MM.1S (cell line): ENCODE measurements at places on chromosomes 7 and 10.

- H3K36me3 ChIP-seq, result no peaks in the 10 kb centered on the region
- no peaks in the 10 kb centered on the region for H3K4me1 ChIP-seq
- no peak for DNase-seq
- H3K27me3 ChIP-seq, result no peaks in the 10 kb centered on the region
Observed at GRCh38 chr7:18257711-18258110, 230.1 kb upstream of the PRPS1L1 start.

DNA sequence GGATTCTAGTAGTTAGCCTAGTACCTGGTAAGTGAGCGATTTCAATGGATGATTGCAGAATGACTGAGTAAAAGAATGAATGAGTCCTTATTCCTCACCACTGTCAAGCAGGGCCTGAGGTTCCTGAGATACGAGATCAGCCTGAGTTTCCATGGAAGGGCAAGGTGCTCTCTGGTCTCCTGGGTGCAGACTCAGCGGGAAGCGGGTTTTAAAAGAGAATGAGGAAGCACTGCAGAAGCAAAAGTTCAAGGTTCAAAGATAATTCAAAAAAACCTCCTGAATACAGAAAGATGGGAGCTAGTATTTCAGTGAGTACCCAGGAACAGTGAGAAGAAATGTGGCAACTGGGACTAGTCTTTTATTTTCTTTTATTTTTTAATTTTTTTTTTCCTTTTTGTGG, 4.3 kb downstream of the ZNF3 start:
- no peaks in the 10 kb centered on the region for H3K27me3 ChIP-seq
- H3K36me3 ChIP-seq, result peaks cover 42% of the 10 kb centered on the region
- H3K27ac ChIP-seq, result no peak overlapping the region
- peaks cover 6% of the 10 kb centered on the region; the same call in 1 of the 2 replicates for H3K4me1 ChIP-seq

DNA sequence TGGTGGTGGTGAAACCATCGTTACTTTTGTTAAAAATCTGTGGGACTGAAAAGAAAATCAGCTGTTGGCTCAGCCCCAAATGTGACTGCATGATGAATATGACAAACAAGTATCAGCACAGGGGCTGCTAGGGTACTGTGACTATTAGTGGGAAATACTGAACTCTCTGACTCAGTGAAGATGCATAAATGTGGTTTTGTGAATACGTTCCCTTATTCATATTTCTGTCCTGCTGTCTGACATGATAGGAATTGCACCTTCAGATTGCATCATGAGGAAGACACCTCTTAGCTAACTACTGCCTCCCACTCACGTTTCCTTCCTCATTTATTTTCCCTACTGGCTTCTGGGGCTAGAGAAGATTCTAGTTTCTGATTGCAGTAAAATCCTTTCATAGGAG, 1.4 kb downstream of the CLEC5A start:
- H3K27ac ChIP-seq, result no peak overlapping the region
- H3K4me3 ChIP-seq, result no peak overlapping the region
- no peaks in the 10 kb centered on the region for H3K27me3 ChIP-seq
- no peaks in the 10 kb centered on the region for H3K36me3 ChIP-seq
- no peaks in the 10 kb centered on the region for H3K4me1 ChIP-seq
- DNase-seq, result no peak

GRCh38 chr7:36201122-36201723, 48.2 kb downstream of the EEPD1 start:
- DNase-seq, result no peak
- H3K27me3 ChIP-seq, result no peaks in the 10 kb centered on the region
- no peak overlapping the region for H3K27ac ChIP-seq
- H3K4me3 ChIP-seq, result no peak overlapping the region
- H3K4me1 ChIP-seq, result no peaks in the 10 kb centered on the region

GRCh38 chr10:63064706-63065105, 68.4 kb upstream of the NRBF2 start:
- H3K36me3 ChIP-seq, result no peaks in the 10 kb centered on the region
- no peaks in the 10 kb centered on the region; the same call in 1 of the 2 replicates for H3K4me1 ChIP-seq
- H3K27ac ChIP-seq, result no peak overlapping the region
- H3K4me3 ChIP-seq, result no peak overlapping the region
- DNase-seq, result no peak

GRCh38 chr7:41817386-41817785, 114.5 kb upstream of the INHBA start:
- peak; percentile 36 for DNase-seq
- no peak overlapping the region for H3K4me3 ChIP-seq
- H3K36me3 ChIP-seq, result no peaks in the 10 kb centered on the region
- no peaks in the 10 kb centered on the region for H3K27me3 ChIP-seq

DNA sequence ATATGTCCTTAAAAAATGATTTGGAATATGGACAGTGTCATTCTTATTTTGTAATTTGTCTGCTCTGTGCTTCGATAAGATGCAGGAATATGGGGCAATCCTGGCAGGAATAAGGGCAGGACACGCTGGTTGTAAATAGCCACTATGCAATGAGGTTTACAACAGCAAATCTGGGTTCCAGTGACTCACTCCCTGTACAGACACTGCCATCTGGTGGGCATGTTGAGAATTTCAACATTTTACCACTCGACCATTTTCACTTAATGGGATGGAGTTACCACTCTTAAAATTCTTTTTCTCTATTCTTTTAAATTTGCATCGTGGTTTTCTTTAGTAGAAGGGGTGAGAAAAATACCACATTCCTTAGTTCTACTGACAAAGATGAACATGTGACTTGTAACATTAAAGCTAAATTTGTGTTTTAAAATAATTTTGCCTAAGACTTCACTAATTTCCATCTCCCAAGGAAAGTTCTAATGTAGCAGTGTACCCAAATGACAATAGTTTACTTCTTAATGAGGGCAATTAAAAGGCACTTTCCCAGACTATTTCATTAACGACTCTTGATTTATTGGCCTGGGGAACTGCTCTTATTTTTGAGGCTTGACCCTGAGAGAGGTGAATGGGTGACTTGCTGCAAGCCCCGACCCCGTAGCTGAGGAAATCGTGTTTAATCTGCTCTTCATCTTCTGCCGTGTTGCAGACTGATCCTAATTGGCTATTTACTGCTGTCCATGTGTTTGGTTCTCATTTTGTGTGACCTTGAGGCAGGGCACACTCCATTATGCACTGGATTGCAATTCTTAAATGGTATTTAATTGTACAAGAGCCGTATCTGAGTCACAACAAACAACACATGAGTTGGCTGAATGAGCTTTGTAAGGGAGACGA, 173.6 kb upstream of the IMMP2L start:
- H3K4me3 ChIP-seq, result no peak overlapping the region
- peak; percentile 77 for DNase-seq
- H3K27ac ChIP-seq, result no peak overlapping the region
- H3K27me3 ChIP-seq, result no peaks in the 10 kb centered on the region
- no peaks in the 10 kb centered on the region for H3K36me3 ChIP-seq

- H3K4me1 ChIP-seq, result peaks cover 10% of the 10 kb centered on the region
- H3K36me3 ChIP-seq, result no peaks in the 10 kb centered on the region; the same call in 1 of the 2 replicates
- H3K27ac ChIP-seq, result no peak overlapping the region
- DNase-seq, result no peak
- no peak overlapping the region for H3K4me3 ChIP-seq
Observed at GRCh38 chr10:73494213-73494612, 1.6 kb downstream of the PPP3CB start.

- no peaks in the 10 kb centered on the region for H3K4me1 ChIP-seq
- no peak for DNase-seq
- no peaks in the 10 kb centered on the region; the same call in 1 of the 2 replicates for H3K27me3 ChIP-seq
- H3K36me3 ChIP-seq, result no peaks in the 10 kb centered on the region
- H3K4me3 ChIP-seq, result no peak overlapping the region
Observed at GRCh38 chr10:128498378-128498730, 372.1 kb upstream of the MKI67 start.

DNA sequence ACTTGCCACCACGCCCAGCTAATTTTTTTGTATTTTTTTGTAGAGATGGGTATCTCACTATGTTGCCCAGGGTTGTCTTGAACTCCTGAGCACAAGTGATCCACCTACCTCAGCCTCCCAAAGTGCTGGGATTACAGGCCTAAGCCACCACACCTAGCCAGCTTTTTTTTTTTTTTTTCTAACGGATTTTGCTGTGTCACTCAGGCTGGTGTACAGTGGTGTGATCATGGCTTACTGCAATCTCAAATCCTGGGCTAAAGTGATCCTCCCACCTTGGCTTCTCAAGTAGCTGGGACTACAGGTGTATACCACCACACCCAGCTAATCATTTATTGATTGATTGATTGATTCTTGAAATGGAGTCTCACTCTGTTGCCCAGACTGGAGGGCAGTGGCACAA, 106.0 kb upstream of the TRIM24 start:
- H3K4me3 ChIP-seq, result no peak overlapping the region
- no peaks in the 10 kb centered on the region for H3K4me1 ChIP-seq
- no peak overlapping the region for H3K27ac ChIP-seq
- DNase-seq, result no peak
- no peaks in the 10 kb centered on the region for H3K36me3 ChIP-seq

- no peak for DNase-seq
- H3K4me3 ChIP-seq, result no peak overlapping the region
- H3K4me1 ChIP-seq, result no peaks in the 10 kb centered on the region
Observed at GRCh38 chr10:24574578-24575155, 149.0 kb downstream of the ARHGAP21 start.

DNA sequence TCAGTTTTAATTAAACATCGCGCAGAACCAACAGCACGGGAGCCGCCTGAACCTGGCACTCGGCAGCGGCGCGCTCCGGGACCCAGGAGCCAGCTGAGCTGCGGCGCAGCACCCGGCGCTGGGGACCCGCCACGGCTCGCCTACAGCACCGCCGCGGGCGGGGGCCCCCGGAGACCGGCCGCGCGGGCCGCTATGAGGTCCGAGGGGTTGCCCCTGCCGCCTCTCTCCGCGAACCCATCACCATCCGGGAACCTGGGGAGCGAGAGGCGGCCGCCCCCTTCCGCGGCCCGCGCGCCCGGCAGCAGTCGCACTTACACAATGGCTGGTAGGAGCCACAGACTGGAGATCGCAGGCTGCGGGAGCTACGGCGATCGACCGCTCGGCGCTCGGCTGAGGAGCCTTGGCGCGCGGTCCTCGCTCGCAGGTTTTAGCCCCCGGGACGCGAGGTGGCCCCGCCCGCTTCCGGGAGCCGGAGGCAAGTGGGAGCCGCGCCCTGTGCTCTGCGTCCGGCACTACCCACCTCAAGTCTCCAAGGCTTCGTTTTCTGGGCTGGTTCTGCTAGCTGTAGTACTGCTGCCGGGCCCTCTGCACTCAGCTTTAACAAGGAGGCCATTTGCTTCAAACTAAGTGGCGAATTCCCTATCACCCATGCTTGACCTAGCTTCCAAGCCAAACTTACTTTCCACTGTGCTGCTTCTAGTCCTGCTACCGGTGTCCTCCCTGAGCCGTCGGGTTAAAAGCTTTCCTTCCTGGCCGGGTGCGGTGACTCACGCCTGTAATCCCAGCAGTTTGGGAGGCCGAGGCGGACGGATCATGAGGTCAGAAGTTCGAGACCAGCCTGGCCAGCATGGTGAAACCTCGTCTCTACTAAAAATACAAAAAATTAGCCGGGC, at the start of gene TPK1:
TSS of gene TPK1 (minus strand) at position 402 of the 893 bp plus-strand sequence. CDS start 451 bp downstream, outside the sequence.
- H3K4me3 ChIP-seq, result peak within 1 kb of the TSS; percentile 81
- no peaks in the 10 kb centered on the region for H3K36me3 ChIP-seq
- H3K27ac ChIP-seq, result peak within 1 kb of the TSS; percentile 20; the same call in 1 of the 2 replicates

DNA sequence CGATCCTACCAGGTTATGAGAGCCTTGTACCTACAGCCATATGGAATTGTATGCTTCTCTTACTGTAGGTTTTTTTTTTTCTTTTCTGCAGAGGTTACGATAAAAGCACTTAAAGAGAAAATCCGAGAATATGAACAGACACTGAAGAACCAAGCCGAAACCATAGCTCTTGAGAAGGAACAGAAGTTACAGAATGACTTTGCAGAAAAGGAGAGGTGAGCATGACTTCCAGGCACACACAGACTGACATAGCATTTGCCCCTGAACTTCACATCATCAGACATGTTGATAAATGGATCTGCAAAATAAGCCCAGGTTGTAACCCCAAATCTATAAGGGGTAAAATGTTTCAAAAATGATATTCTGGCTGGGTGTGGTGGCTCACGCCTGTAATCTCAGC, 182.4 kb upstream of the SH2B2 start:
- H3K4me3 ChIP-seq, result no peak overlapping the region
- no peak overlapping the region for H3K27ac ChIP-seq
- no peaks in the 10 kb centered on the region for H3K4me1 ChIP-seq
- H3K36me3 ChIP-seq, result 0 out of 2 replicates have a peak, but pooled peaks cover 4% of the 10 kb centered on the region

- no peak overlapping the region for H3K27ac ChIP-seq
- peak; percentile 79 for DNase-seq
- peaks cover 15% of the 10 kb centered on the region for H3K4me1 ChIP-seq
- no peak overlapping the region for H3K4me3 ChIP-seq
Observed at GRCh38 chr10:30687698-30688213, 58.2 kb upstream of the LYZL2 start.

DNA sequence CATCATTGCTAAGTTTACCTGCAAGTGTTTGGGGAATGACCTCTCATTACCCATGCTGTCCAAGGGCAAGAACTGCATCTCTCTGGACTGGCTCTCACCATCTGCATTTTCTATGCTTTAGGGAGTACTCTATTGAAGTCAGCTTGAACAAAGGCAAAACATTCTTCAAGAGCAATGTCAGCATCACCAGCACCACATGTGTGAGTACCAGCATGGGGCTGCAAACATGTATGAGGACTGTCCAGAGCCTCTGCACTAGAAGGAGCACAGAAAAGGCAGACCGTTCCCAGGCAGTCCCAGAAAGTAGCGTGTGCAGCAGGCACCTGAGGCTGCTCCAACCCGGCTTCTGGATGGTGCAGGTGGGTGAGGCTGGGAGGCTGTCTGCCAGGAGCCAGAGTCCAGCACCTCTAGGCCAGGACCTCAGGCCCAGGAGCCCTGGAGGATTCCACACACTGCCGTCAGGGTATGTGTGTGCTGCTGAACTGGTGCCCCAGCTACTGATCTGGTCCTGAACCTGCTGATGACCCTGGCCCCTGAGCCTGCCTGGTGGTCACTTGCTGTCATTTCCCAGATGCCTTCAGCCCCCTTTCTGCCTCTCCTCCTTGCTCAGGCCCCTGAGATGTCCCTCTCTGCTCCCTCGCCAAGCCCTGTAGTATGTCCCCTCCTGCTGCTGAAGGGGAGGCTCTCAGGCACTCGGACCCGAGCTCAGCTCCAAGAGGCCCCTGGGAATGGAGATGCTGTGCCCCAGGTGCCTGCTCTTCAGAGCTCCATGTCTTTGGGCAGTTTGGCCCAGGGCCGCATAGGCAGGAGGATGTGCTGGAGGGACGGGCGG, 20.7 kb downstream of the ANTXRL start:
- H3K27ac ChIP-seq, result no peak overlapping the region
- no peak for DNase-seq
- no peaks in the 10 kb centered on the region for H3K27me3 ChIP-seq
- H3K36me3 ChIP-seq, result no peaks in the 10 kb centered on the region
- no peaks in the 10 kb centered on the region for H3K4me1 ChIP-seq
- H3K4me3 ChIP-seq, result no peak overlapping the region
